Suprapubic skin (tissue), 4 donors: ENCODE measurements at places on chromosomes 7 and 10. TPM values are rescaled to one million over a fixed set of nuclear protein-coding genes. Genes with fewer than 3 reads are reported as not detected.

DNA sequence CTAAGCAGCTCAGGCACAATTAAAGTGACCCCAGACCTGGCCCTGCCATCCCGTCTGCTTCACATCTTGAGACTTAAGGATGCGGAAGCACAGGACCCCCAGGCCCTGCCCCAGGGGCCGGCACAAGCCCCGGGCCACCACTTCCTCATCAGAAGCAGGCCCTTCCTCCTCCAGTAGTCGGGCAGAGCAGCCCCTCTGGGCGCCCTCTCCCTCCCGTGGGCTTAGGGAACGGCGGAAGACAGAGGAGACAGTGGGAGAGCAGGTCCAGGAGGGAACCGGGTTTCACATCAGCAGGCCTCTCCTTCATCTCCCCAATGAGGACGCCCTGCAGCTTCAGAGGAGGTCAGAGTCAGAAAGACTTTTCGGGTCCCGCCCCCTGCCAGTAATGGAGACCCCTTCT is 135.7 kb upstream of the PPIF start:
- H3K36me3 ChIP-seq, result peaks cover 93% of the 10 kb centered on the region
- H3K4me1 ChIP-seq, result no peaks in the 10 kb centered on the region
- DNase-seq, result no peak
- no peaks in the 10 kb centered on the region for H3K27me3 ChIP-seq
- H3K4me3 ChIP-seq, result no peak overlapping the region

GRCh38 chr10:118922226-118922625 is 107.3 kb upstream of the NANOS1 start:
- no peaks in the 10 kb centered on the region for H3K4me1 ChIP-seq
- H3K36me3 ChIP-seq, result no peaks in the 10 kb centered on the region
- DNase-seq, result no peak
- H3K27me3 ChIP-seq, result no peaks in the 10 kb centered on the region

- H3K27me3 ChIP-seq, result no peaks in the 10 kb centered on the region
- H3K4me3 ChIP-seq, result no peak overlapping the region
- peak overlapping the region; percentile 36 for H3K27ac ChIP-seq
- no peak for DNase-seq
Measured at GRCh38 chr10:75186310-75186709, 24.3 kb upstream of the VDAC2 start.

DNA sequence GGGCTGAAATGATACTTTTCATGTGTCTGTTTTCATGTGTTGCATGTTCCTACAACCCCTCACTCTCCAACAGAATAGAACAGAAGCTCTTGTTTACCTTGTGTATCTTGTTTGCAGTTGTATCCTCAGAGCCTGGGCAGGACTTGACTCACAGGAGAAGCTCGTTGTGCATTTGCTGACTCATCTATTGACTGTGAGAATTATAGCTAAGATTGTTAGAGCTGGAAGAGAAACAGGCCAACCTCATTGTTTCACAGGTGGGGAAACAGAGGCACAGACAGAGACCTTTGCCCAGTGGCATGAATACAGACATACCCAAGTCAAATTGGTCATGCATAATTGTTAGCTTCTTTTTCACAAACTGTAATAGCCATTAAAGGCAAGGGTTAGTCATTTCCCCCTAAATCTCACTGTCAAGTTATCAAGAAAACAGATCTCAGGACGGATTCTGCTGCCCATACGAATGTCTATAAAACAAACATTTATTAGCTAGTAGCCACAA is 4.6 kb upstream of the TSPAN15 start:
- H3K4me1 ChIP-seq, result peaks cover 40% of the 10 kb centered on the region
- no peaks in the 10 kb centered on the region for H3K36me3 ChIP-seq
- no peak overlapping the region for H3K27ac ChIP-seq
- H3K27me3 ChIP-seq, result peaks cover under 1% of the 10 kb centered on the region
- H3K4me3 ChIP-seq, result no peak overlapping the region

DNA sequence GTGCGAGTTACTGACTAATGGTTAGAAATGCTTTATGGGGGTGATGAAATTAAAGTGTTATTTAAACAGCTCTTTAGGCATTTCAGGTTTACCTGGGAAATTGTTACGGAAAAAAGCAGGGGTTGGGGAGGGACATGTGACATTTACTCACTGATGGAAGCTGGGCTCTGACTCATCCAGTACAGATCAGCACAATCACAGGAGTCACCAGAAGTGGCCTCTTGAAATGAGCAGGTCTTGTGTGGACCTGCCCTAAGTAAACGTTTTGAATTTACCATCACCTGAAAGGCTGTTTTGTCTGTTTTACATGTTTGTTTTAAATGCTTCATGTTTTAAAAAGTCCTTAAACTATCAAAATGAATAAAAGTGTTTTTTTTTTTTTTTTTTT is 2.3 kb downstream of the GLRX3 start:
- no peak overlapping the region for H3K4me3 ChIP-seq
- peaks cover 12% of the 10 kb centered on the region for H3K36me3 ChIP-seq
- DNase-seq, result no peak
- H3K4me1 ChIP-seq, result peaks cover 52% of the 10 kb centered on the region

- no peak for DNase-seq
- peaks cover 53% of the 10 kb centered on the region for H3K4me1 ChIP-seq
- peak overlapping the region; percentile 87 for H3K27ac ChIP-seq
Measured at GRCh38 chr10:103452506-103453230, 498 bp upstream of the CALHM2 start.

DNA sequence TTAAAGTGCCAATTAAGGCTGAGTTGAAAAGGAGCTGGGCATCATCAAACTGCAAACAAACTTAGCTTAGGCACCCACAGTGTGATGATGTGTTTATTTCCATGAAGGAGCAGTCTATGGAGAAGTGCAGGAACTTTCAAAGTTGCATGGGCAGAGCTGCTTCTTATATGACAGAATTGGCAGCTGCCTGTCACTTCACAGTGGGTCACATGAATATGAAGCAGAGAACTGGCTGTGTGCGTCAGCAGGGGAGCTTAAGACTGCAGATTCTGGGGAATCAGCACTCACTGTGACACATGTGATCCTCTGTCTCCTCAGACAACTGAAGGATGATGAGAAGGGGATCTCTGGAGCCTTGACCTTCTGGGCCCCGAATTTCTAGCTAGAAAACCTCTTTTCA is 36.6 kb downstream of the RBM28 start:
- H3K36me3 ChIP-seq, result peaks cover 67% of the 10 kb centered on the region
- no peaks in the 10 kb centered on the region for H3K4me1 ChIP-seq
- no peak overlapping the region for H3K27ac ChIP-seq
- H3K27me3 ChIP-seq, result no peaks in the 10 kb centered on the region
- DNase-seq, result no peak

GRCh38 chr7:44761207-44762161 is 12.8 kb downstream of the ZMIZ2 start:
- peaks cover 34% of the 10 kb centered on the region for H3K4me1 ChIP-seq
- peaks cover 87% of the 10 kb centered on the region for H3K36me3 ChIP-seq
- peak overlapping the region; percentile 61 for H3K27ac ChIP-seq
- no peaks in the 10 kb centered on the region for H3K27me3 ChIP-seq

DNA sequence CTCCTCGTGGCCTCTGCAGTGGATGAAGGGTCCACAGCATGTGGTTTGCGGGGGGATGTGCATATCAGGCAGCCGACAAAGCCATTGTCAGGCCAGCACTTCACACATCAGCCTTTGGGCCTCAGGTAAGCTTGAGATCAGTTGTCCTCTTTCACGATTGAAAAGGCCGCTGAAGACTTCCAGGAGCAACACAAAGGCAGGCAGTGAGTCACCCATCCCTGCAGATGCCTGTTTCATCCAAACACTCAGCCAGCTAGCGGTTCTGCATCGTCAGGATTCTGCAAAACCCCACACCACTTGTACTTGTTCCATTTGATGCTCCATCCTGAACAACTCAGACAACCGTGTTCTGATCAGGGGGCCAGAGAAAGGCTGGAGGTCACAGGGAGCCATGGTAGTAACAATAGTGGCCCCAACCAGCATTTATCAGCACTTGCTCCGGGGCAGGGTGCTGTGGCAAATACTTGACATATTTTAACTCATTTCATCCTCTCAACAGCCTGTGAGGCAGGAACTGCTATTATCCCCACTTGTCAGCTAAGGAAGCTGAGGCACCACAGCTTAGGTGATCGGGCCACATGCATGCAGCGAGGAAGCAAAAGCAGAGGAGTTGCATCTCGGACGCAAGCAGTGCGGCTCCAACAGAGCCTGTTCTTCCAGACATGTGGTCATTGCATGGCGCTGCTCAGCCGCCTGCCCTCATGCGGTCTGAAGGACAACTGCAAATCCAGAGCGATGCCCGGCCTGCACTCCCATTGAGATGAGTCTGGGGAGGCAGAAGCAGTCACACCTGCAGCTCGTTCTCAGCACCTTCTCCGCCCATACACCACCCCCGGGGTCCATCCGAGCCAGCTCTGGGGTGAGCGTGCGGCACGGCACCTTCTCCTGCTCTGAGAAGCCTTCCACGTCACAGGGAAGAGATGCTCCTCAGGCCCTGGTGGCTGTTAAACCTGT is 144.9 kb downstream of the PAXIP1 start:
- no peak overlapping the region for H3K27ac ChIP-seq
- no peak overlapping the region for H3K4me3 ChIP-seq
- H3K4me1 ChIP-seq, result no peaks in the 10 kb centered on the region
- H3K36me3 ChIP-seq, result no peaks in the 10 kb centered on the region
- no peaks in the 10 kb centered on the region for H3K27me3 ChIP-seq

DNA sequence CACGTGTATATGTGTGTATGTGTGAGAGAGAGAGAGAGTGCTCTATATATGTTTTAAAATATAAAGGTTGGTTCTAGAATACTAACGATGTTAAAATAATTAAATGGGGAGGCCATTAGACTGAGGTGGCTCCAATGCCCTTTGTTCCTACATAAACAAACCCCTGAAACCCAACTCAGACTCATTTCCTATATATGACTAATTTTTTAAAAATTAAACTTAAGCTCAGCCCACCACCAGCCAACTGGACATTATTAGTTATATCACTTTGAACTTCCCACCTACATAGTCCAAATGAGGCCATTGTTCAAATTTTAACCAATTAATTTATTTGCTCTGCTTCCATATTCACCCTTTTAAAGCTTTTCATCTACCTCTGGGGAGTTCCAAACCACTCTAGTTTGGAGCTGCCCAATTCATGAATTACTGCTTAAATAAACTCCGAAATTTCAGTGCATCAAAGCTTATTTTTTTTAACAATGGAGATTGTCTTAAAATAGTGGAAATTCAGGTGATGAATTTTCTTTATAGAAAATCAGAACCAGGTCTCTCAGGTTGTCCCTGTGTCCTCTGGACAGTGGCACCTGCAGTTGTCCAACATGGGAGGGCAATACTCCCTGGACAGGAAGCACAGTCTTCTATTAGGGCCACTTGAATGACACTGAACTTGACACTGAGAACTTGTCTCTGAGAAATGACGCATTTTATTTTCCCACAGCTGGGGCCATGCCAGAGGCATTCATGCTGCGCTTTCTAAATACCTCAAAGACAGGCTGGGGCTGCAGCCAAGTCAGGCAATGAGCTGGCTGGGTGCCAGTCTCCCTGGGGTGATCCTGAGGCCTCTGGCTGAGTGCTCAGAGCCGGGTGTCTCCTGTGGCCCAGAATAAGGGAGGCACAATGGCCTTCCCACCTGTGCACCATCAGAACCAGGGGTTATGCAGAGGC is 109.5 kb upstream of the TMEM72 start:
- no peaks in the 10 kb centered on the region for H3K36me3 ChIP-seq
- H3K27me3 ChIP-seq, result no peaks in the 10 kb centered on the region
- no peak for DNase-seq
- no peaks in the 10 kb centered on the region for H3K4me1 ChIP-seq
- no peak overlapping the region for H3K27ac ChIP-seq

DNA sequence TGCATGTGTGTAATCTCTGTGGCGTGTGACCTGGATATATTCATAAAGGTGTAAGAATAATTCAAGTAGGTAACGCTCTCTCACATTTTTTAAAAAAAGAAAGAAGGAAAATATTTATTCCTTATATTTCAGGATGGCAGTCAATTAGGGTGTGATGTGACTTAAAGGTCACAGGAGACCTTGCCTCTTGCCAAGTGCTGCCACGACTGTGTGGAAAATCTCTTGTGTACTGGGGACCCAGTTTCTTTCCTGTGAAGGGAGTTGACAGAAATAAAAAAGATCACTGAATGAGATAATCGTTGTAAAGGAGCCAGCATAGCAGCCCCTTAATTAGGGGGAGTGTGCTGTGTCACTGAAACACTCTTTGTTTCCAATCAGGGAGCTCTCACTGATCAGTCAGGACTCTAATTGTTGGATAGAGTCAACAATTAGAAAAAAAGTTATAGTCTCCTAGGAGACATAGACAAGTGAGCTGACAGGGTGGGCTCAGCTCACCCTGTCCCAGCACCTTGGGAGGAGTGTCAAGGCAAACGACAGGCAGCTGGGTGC is 31.1 kb downstream of the PTPRE start:
- no peak overlapping the region for H3K27ac ChIP-seq
- no peaks in the 10 kb centered on the region for H3K4me1 ChIP-seq
- no peak overlapping the region for H3K4me3 ChIP-seq
- no peak for DNase-seq
- H3K36me3 ChIP-seq, result no peaks in the 10 kb centered on the region

DNA sequence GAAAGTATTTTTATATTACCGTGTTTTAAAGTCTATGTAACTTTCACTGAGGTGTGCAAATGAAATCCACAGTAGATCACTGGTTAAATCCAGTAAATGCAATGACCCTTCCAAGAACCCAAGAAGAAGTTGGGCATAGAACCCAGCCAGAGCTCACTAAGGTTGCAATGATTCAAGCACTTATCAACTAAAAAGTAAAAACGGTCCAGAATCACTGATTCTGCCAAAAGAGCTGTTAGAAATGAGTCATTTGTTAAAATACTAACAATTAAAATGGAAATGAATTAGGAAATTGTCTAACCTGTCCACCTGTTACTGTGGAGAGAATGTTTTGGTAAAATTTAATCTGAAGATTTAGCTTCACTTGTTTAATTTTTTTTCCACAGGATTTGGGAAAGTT is 74.4 kb downstream of the ANK3 start:
- no peak for DNase-seq
- H3K27ac ChIP-seq, result no peak overlapping the region
- H3K4me1 ChIP-seq, result peaks cover 17% of the 10 kb centered on the region
- no peaks in the 10 kb centered on the region for H3K36me3 ChIP-seq
- H3K4me3 ChIP-seq, result no peak overlapping the region

DNA sequence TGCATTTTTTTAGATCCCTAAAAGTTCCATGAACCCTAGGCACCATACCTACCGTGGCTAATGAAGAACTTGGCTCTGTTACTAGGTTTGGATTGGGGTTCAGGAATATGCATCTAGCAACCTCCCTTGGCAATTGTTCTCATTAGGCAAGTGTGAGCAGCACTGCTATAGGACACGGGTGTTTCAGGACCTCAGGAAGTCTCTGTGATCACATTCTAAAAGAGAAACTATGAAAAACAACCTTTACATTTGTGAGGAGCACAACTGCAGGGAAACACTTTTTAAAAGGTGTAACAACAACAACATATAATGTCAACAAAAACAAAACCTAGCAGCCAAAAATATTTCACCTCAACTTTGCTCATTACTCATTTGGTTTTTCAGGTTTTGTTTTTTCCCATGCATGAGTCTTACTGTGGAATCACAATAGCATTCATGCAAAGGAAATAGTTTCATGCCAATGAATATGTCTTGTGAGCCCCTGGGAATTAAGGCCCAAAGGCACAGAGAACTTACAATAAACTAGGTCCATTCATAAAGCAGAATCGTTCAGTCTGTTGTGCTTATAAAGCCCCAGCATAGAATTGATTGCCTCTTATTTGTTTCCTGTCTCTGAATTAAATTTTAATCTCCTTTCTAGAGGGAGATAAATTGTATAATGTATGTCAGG is 255.7 kb upstream of the DGKB start:
- DNase-seq, result no peak
- no peaks in the 10 kb centered on the region for H3K4me1 ChIP-seq
- H3K36me3 ChIP-seq, result no peaks in the 10 kb centered on the region
- H3K4me3 ChIP-seq, result no peak overlapping the region
- H3K27ac ChIP-seq, result no peak overlapping the region
- no peaks in the 10 kb centered on the region for H3K27me3 ChIP-seq

The OR2A42 gene
- total RNA-seq, result not detected

The GOLGA7B gene
- 12.0 TPM for total RNA-seq

The ERVW-1 gene
- not detected for total RNA-seq

The FAM25C gene
- total RNA-seq, result 28.6 TPM

The AKAP9 gene
- 64.0 TPM for total RNA-seq

The NOS3 gene
- total RNA-seq, result 2.6 TPM

The MRM2 gene
- total RNA-seq, result 11.3 TPM
